ENCODE measurements at places on chromosomes 12 and 14.
A peak's percentile ranks its signal among the peaks of the same experiment; 100 is the strongest.

DNA sequence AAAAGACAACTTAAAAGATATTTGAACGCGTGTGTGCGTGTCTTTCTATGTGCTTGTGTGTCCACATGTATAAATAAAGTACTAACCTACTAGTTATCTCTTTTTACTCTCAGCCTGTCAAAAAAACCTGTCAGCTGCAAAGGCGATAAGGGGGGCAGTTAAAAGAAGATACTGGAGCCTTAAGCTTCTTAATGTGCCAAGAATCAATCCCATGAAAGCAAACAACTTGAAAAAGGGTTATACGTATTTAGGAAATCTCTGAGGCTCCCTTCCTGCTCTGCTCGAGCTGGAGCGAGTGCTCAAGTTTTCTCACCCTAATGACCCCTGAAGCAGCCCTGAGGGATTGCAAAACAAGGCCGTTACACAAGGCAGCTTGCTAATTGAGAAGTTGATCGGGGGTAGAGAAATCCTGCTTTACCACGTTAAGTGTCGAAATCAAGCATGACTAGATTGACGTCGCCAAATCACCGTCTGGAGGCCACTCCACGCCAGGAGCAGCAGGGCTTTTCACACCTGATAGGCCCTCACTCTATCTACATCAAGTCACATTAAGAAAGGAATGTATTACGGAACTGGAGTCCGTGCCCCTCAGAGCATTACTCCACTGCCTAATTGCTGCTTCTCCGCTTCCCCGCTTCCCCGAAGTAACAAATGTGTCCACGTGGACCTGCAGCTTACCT, 32.4 kb downstream of the LMO3 start:
- no peak for DNase-seq

DNA sequence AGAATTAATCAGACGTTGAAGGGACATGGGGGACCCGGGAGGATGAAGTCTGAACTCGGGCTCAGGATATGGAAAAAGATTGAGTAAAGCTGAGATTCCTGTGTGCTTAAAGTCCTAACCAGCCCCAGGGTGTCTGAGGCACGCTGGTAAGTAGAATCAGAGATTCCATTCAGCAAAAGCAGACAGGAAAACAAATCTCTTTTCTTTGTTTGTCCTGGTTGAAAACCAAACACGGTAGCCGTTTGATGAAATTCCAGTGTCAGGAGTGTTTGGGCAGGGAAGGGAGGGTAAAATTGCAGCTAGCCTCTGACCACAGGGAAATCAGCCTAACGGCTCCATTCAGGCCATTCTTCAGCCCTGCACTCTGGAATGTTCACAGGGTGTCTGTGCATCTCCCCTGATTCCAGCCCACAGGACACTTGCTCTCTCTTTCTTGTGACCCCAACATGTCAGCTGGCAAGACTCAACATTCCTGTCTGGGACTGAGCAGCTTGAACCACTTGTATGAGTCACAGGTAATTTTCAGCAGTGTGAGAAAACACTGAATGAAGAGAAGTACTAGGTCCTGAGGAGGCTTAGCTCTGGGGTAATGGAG, 31.0 kb downstream of the NINJ2 start:
- no peak for DNase-seq

- DNase-seq = no peak
Observed at GRCh38 chr14:64850369-64851137, 29.2 kb downstream of the SPTB start.

GRCh38 chr14:94040796-94041195, 14.7 kb downstream of the OTUB2 start:
- no peak for DNase-seq

- DNase-seq = peak; percentile 38
Observed at GRCh38 chr12:95790917-95791849, 619 bp upstream of the NTN4 start.

- DNase-seq = no peak
Observed at GRCh38 chr14:54815016-54815415, 87.6 kb downstream of the GCH1 start.

- DNase-seq = no peak
Observed at GRCh38 chr14:89543425-89543790, 126.4 kb upstream of the FOXN3 start.

- DNase-seq = no peak
Observed at GRCh38 chr12:127253797-127254327, 1013.1 kb upstream of the TMEM132C start.

DNA sequence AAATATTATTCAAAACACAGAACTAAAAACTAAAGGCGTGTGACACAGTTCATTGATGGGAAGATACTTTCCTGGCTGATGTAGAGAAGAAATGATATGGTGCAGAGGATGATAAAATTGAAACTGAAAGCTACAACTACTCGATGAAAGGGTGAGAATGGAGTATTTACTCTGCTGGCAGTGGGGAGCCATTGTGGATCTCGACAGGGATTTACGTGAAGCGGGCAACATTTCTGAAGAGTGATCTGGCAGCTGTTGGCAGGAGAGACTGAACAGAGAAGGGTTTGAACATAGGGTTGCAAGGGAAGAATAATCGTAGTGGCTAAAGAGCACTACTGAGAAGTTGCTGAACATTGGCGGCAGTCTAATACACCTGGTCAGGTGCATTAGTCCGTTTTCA, 464.9 kb downstream of the PDZRN4 start:
- no peak for DNase-seq

DNA sequence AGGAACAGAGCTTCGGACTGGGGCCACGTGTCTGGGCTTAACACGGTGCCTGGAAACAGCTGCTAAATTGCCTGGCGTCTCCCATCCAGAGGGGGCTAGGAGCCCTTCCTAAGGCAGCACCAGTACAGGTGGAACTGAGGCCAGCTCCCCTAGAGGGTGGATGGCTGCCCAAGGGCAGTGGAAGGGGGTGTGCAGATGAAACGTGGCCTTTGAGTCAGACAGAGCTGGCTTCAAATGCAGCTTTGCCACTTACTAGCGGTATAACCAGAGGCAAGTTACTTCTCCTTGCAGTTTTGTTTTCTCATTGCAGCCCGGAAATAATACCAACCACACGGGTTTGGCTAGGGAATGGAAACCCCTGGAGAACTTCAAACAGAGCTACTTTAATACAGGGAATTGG, 59.3 kb upstream of the SLC24A4 start:
- DNase-seq = no peak

GRCh38 chr12:28855761-28856310, 293.2 kb upstream of the FAR2 start:
- DNase-seq = no peak

DNA sequence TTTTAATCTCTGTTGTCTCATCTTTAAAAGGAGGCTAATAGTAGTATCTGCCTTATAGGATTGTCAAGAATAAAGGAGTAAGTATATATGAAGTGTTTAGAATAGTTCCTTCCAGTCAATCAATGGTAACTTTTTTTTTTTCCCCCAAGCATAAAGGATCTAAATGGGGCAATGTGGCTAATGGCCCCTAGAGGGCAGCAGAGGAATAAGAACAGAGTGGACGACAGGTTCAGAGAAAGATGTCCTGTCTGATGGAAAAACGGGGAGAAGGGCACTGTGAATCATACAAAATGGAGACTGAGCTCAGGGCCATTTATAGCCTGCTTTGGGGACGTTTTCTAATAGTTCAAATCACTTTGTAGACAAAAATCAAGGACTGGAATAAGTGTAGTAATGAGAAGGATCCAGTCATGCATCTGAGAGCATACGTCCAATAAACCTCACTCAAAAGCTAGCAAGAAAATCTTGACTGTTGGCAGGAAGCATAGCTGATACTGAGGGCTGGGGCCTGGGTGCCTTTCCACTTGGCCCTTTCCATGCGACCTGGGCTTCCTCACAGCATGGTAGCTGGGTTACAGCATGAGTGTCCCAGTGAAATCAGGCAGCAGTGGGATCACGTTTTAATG, 51.3 kb downstream of the IFNG-AS1 start:
- DNase-seq = peak; percentile 70

GRCh38 chr12:101951002-101951670, 73.8 kb downstream of the DRAM1 start:
- no peak for DNase-seq

- no peak for DNase-seq
Observed at GRCh38 chr12:125110641-125111360, 45.6 kb downstream of the AACS start.

- peak; percentile 30 for DNase-seq
Observed at GRCh38 chr14:100547633-100548294, 39.5 kb downstream of the BEGAIN start.

- no peak for DNase-seq
Observed at GRCh38 chr12:42525444-42525843, 64.1 kb downstream of the PRICKLE1 start.

GRCh38 chr12:74849801-74850200, 312.2 kb downstream of the ATXN7L3B start:
- DNase-seq = no peak

DNA sequence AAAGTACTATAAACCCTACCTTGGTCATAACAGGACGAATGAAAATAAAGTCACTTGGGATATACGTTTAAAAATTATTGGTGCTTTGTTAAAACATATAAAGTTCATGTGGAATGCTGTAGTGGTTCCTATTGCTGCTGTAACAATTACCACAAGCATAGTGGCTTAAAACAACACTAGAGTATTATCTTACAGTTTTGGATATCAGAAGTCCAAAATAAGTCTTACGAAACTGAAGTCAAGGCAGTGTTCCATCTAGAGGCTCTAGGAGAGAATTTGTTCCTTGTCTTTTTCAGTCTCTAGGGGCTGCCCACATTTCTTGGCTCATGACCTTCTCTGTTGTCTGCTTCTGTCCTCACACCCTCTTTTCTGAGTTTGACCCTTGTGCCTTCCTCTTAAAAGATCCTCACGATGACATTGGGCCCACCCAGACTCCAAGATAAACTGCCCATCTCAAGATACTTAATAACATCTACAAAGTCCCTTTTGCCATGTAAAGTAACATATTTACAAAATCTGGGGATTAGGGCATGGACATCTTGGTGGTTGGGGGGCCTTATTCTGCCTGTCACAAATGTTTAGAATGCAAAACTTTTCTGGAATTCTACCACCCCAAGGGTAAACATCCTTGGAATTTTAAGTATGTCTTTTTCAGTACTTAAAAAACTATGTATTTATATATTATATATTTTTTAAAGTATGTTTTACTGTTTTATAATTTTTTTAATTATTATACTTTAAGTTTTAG, 178.1 kb downstream of the ETNK1 start:
- DNase-seq = no peak

DNA sequence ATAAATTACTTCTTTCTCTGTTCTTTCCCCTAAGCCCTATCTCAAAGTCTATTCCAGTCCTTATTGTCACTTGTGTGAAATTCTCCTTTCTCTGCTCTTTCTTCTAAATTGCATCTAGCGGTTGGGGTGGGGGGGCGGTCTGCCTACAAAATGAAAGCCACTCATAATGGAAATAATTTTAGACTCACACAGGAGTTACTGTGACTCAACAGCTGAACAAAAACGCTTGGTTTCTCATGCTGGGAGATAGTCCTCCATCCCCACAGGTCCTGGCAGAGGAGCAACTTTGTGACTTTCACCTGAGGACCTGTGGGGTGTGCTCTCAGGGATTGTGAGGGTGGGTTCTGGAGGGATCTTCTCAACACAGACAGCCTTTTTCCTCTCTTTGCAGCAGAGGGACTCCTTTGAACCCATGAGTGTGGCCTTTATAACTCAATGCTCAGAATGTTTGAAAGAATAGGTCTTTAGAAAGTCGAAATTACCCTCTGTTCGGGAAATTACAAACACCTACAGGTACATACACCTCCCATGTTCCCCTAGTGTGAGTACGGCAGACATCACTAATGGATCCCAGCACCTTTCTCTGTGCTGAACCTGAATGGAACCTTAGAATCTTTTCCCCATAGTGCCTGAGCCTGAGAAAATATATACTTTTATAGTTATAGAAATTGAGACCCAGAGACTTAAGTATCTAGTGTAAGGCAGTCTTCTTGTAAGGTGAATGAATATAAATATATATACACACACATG, 109.7 kb downstream of the CHST11 start:
- DNase-seq = peak; percentile 56

GRCh38 chr12:2682296-2683251, 112.2 kb upstream of the FKBP4 start:
- DNase-seq = peak; percentile 42

GRCh38 chr12:11960646-11961045, 110.1 kb upstream of the BCL2L14 start:
- DNase-seq = no peak

GRCh38 chr12:27013611-27014084, 536 bp downstream of the TM7SF3 start:
- no peak for DNase-seq

DNA sequence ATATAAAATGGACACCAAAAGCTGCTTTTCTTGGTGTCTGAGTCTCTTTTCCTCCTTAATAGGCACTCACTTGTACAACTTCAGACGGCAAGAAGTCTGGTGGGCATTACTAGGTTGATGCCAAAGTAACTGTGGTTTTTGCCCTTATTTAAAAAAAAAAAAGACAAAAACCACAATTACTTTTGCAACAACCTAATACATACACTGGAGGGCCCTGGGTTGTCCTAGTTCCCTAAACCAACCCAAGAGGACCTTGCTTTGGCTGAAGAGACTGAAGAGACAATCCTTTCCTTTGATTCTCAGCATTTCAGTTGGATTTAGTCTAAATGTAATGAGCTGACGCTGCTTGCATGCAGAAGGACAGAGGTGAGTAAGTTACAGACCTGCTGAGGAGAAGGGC, 16.2 kb upstream of the PLEKHG3 start:
- DNase-seq = no peak

DNA sequence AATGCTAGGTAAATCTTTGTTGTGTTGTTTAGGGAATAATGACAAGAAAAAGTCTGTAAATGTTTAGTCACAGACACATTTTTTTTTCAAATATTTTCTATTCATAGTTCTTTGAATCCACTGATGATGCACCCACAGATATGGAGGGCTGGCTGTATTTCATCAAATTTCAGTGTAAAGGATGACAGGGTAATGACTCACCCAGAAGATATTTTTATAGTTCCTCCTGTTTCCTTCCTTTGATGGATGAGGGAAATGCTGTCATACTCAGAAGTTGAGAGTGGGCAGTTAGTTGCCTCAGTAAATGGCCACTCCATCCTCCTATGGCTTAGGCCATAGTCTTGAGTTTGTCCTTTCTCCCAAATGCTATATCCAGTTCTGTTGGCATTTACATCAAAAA, 76.9 kb upstream of the REP15 start:
- DNase-seq = no peak

DNA sequence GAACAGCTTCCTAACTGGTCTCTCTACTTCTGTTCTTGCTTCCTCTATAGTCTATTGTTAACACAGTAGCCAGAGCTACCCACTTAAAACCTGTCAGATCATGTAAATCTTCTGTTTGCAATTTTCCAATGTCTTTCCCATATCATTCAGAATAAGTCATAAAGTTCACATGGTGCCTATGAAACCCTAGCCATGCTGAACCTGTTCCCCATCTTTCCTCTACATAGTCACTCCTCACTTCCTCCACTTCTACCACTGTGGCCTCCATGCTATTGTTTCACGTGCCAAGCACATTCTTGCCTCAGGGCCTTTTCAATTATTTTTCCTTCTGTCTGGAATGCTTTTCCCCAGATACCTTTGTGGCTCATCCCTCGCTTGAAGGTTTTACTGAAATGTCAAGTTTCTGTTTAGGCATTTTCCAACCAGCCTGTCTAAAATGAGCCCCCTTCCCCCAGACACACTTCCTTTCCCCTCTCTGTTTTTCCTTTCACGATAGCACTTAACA, 132.1 kb downstream of the DYRK2 start:
- DNase-seq = no peak

- no peak for DNase-seq
Observed at GRCh38 chr12:3935078-3935477, 61.9 kb upstream of the PARP11 start.

GRCh38 chr12:48991247-48992050, 7.7 kb downstream of the DDN start:
- no peak for DNase-seq
